ENCODE measurements at places on chromosomes 11 and 22.

DNA sequence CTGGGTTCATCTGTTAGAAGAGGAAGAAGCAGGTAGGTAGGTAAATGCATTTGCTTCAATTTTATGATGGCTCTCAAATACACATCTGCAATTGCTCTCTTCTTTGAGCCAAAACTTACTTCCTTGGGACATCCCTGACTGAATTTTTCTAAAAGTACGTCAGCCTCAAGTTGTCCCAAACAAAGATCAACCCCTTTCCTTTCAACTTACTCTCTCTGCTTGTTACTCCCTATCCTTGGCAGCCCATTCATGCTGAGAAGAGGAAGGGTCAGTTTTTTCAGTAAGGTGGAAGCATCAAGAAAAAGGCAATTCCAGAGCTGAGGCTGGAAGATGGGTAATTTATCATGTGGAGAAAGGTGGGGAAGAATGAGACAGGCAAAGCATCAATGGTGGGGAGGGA is 111.2 kb downstream of the LRRC32 start:
- DNase-seq: no peak

DNA sequence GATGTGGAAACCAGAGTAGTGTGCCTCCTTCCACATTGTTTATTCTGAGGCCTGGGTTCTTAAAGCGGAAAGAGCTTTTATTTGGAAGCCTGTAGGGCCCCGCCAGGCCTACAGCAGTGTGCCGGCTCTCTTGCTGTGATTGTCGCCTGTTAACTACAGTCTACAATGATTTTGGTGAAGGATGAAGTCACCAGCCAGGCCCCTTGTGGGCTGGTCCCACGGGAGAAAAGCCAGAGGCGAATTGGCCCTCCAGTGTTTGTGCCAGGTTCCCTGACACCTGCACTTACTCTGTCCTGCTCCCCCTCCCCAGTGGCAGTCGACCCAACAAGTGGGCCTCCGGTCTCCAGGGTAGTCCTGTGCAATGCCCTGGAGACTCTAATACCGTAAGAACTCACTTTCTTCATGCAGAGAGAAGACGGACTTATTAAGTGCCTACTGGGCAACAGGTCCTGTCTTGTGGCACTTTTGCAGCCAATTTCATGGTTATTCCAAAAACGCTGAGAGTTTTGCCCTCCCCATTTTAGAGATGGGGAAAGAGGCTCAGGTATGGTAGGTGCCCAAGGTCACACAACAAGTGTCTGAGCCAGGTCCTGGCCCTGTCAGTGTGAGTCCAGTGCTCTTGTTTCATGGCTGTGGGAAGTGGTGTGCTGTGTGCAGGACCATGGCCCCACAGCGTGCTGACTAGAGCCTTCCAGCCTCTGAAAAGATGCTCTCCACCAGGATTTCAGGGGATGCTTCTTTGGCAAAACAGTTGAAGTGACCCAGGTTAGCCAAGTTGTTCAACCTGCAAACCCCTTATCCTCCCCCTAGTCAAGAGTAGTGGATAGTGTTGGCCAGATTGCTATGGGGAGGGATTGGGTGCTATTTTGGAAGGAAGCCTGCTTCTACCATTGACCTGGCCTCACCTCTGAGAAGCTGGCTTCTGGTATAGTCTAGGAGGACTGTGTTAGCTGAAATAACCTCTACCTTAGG is 1.4 kb downstream of the MICAL2 start:
- DNase-seq: no peak

GRCh38 chr22:36976606-36977005 is 42.6 kb downstream of the TST start:
- no peak for DNase-seq

- DNase-seq: no peak
Observed at GRCh38 chr11:79236541-79236971, 204.3 kb downstream of the TENM4 start.

GRCh38 chr22:44209343-44209742 is 28.6 kb downstream of the PARVG start:
- no peak for DNase-seq

- DNase-seq: no peak
Observed at GRCh38 chr11:64173616-64174355, 7.9 kb upstream of the MACROD1 start.

- DNase-seq: no peak
Observed at GRCh38 chr11:69703768-69704507, at the start of gene FGF19. Gene FGF19, minus strand, starts transcription at chr11:69704022. Its CDS starts 146 bp downstream, at chr11:69703876.

DNA sequence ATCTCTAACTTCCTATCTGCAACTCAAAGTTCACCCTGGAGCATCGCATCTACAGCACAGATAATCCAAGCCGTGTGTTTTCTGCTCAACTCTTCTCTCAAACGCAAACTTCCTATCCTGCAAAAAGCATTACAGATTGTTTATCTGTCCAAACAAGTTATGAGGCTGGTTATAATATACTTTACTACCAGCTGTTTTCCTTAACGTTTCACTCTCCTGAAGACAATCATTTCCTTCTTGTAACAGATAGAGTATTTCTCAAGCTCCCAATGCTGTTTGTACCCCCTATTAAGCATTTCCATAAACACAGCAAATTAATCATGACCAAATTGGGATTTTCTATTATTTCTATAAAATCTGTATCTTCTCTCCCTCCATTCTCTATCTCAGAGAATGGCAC is 84.7 kb downstream of the SBF2 start:
- no peak for DNase-seq

DNA sequence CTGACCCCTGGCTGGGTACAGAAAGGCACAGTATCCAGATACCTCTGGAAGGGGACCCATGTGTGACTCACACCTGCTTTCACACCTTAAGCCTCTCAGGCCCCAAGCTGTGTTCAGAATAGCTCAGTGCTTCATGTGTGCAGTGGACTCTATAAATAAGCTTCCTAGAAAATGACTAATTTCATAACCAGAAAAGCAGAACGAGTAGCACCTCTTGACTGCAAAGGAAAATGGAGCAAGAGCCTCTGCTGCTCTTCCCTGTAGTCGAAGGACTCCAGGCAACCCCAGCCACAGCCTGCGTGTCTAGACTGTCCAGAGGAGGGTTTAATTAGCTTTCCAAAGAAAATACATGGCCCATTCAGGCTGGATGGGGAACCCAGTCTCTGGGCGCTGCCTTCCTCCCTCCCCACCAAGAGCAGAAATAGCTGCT is 23.1 kb downstream of the PTPN5 start:
- no peak for DNase-seq

- DNase-seq: no peak
Observed at GRCh38 chr11:75770102-75770501, 1.5 kb downstream of the DGAT2 start.

GRCh38 chr22:44622147-44622427 is 79.9 kb upstream of the PRR5 start:
- no peak for DNase-seq

GRCh38 chr11:126992065-126992803 is 8.3 kb downstream of the KIRREL3 start:
- DNase-seq: no peak

GRCh38 chr11:117986981-117987574 is 884 bp downstream of the IL10RA start:
- no peak for DNase-seq

- no peak for DNase-seq
Observed at GRCh38 chr11:60307507-60308195, 19.4 kb upstream of the MS4A6E start.

- DNase-seq: no peak
Observed at GRCh38 chr11:66346476-66347424, 679 bp downstream of the B4GAT1 start.

GRCh38 chr11:115942011-115942410 is 437.8 kb upstream of the CADM1 start:
- no peak for DNase-seq

DNA sequence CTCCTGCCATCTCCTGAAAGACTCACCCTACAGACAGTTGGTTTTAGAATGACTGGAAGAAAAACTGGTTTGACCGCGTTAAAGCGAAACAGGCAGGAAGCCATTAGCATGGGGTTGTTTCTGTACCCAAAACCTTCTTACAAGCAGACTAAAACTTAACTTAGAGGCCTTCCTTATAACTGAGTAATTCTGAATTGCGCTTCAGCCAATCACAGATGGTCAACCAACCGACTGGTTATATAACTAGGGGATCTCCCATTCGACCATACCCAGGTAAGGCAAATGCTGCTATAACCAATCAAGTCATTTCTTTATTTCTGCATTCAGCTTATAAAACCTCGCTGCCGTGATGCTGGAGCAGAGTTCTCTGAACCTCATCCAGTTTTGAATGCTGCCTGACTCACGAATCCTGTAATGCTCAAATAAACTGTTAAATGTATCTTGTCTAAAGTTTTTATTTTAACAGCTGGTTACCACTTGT is 87.8 kb upstream of the DRD2 start:
- no peak for DNase-seq

DNA sequence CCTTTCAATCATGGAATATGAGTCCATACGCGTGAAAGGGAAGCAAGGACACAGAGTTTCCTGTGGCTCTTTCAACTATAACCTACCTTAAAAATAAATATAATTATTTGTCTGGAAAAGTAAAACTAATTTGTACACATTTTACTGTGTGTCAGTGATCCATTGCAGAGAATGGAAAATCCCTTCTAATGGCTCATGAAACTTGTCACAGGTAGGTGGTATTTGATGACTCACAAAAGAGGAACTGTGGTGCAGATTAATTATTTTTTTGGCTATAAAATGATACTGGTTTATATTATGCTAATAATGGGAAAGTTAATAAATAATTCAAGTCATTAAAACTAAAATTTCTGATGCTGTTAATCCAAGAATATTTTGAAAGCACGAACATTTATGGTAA is 792.2 kb downstream of the METTL15 start:
- no peak for DNase-seq

DNA sequence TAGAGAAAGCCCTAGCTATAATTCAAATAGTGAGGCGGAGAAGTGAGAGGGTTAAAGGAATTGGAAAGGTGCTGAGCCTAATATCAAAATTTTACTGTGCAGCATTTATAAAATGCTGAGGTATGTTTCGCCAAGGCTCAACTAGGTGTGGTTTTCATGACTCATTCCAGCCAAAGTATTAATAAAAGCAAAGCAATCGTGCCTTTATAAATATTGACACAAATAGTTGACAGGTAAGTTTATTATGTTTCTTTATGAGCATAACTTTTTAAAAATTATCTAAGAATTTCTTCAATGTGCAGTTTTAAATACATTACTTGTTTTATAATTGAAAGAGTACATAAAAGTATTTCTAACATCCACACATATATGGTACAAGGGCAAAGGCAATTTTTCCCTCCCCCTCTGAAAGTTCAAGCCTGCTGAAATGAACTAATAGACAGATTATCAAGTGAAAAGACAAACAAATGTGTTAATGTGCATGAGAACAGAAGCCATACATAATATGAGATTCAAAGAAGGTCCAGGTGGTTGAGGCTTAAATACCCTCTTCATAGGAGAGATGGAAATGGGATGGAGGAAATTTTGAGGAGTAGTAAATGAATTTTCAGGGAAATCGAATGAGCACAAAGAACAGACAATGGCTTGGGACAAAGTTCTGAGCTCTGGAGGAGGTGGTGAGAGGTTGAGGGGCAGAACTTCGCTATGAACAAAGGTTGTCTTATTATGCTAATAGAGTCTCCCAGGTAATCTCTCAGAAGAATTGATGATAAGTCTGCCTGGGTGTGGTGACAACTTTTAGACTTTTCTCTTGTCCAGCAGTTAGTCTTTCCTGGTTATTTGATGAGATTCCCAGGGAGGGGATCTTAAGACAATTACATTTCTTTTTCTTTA is 326.5 kb downstream of the BUD13 start:
- no peak for DNase-seq

DNA sequence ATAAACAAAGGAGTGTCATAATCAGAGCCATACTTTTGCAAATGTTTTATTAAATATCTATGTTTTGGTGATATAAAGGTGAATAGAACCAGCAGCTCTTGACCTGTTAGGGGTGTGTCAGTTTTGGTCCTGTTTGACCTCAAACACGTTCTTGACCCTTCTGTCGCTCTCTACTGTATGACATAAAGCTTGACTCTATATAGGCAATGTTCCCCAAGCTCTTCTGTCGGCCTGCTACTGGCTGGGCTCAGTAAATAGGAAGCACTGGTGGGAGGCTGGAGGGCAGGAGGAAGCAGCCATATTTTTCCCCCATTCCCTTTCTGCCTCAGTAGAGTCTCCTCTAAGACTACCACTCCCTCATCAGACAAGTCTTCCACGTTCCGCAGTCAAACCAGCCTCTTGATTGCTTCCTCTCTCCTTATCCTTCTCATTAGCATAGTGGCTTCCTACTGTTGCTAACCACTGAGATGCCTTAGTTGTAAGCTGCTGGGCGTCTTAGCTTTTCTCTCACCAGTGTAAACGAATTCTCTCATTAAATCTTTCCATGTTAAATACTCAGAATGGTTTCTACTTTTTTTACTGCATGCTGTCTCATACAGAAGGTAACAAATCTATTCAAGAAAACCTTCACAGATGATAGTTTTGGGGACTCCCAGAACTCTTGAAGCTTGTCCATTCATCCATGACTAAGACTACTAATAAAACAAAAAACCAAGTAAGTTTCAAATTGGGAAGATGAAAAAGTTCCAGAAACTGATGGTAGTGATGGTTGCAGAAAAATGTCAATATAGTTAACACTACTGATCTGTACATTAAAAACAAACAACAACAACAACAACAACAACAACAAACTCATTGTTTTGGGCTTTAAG is 3.3 kb downstream of the NPAT start:
- DNase-seq: no peak

DNA sequence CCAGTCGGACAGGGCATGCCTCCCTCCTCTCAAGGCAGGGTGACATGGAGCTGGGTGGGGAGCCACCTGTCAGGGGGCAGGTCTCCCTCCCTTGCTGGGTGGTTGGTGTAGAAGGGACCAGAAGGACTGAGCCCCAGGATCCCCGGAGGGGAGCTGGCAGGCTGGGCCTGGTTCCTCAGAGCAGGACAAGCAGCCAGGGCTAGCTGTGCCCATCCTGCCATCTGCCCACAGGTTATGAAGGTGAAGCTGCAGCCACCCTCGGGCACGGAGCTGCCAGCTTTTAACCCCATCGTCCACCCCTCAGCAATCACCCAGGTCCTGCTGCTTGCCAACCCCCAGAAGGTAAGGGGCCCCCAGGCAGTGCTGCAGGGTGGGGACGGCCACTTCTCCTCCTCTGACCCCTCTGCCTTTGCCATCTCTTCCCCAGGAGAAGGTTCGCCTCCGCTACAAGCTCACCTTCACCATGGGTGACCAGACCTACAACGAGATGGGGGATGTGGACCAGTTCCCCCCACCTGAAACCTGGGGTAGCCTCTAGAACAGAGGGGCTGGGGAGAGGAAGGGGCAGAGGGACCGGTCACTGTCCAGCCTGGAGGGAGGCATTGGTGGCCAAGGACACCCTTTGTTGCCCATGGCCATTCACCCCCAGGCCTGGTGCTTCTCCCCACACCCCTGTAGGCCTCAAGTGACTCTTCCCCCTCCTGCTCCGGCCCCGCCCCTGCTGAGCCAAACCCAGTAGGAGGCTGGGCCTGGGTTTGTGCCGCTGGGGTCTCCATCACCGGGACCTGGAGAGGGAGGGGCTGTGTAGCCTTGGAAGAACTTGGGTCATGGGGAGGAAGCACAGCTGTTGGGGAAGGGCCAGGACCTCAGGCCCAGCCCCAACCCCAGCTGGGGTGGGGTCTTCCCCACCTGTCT is 7.0 kb upstream of the SH3BP1 start:
- DNase-seq: no peak

GRCh38 chr22:37048133-37048532 is 3.4 kb upstream of the KCTD17 start:
- DNase-seq: no peak

All from T-helper 1 cell (primary cell).